ENCODE measurements at places on chromosomes 16 and 17.

- DNase-seq: no peak
These were observed 624.6 kb upstream of the EEF2KMT start for GRCh38 chr16:5722116-5722619.

DNA sequence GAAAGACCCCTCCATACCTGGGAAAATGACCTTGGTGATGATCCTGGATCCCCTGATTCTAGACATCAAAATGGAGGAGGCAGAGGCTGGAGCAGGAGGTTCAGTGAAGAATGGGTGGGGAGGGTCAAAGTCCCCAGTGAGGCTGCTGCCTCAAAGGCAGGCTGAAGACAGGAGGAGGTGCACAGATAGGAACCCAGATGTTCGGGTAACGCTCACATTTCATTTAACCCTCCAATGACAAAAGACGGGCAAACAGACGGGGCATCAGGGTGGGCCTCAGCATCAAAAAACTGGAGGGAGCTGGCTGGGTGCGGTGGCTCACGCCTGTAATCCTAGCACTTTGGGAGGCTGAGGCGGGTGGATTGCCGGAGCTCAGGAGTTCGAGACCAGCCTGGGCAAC lies at the start of gene ANKRD40CL:
Gene ANKRD40CL (minus strand): TSS at position 73 of the 400 bp plus-strand sequence. CDS start 605 bp downstream, outside the sequence.
- DNase-seq: no peak

DNA sequence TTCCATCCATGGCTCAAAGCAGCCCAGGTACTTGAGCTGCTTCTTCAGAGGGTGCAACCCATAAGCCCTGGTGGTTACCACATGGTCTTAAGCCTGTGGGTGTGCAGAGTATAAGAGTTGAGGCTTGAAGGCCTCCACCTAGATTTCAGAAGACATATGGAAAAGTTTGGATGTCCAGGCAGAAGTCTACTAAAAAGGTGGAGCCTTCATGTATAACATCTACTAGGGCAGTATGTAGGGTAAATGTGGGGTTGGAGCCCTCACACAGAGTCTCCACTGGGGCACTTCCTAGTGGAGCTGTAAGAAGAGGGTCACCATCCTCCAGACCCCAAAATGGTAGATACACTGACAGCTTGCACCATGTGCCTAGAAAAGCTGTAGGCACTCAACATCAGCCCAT lies 120.9 kb downstream of the HS3ST3A1 start:
- DNase-seq: no peak

- DNase-seq: peak; percentile 88
These were observed 1.7 kb downstream of the SPHK1 start for GRCh38 chr17:76385892-76386786.

- DNase-seq: no peak
These were observed 77.9 kb upstream of the FA2H start for GRCh38 chr16:74852500-74852875.

- DNase-seq: no peak
These were observed 141.6 kb downstream of the PRKCA start for GRCh38 chr17:66444031-66444430.

GRCh38 chr16:69934044-69934443 lies 17.1 kb upstream of the CLEC18A start:
- DNase-seq: no peak

DNA sequence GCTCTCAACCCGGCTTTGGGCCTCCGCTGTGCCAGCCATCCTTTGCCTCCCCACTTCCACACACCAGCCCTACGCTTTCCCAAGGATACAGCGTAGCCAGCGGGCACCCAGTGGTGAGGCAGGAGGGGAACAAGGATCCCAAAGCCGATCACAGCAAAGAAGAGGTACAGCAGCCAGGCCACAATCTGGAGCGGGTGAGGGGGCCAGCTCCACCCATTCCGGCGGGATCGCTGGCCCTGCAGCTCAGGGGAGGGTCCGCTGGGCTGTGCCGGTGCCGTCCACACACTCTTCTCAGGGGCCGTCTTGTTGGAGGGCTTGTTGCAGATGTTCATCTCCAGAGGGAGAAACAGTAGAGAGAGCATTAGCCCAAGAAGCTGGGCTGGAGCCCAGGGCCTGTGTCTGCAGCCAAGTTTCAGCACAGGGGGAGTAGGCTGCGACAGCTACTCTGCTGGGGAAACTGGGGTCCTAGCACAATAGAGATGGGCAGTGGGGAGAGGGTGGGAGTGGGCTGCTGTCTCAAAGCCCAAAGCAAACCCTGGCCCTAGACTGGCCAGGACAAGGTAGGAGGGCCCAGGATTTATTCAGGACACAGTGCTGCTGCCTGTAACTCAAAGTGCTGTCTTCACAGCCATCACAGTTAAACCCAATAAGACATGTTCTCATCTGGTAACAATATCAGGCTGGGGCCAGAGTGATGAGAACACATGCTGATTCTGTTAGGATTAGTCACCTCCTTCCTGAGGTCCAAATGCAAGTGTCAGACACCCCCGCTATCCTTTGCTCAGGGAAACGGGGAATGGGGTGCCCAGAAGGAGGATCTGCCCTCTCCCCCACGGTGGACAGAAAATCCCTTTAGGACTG lies 9.9 kb downstream of the ZDHHC1 start:
- DNase-seq: no peak

DNA sequence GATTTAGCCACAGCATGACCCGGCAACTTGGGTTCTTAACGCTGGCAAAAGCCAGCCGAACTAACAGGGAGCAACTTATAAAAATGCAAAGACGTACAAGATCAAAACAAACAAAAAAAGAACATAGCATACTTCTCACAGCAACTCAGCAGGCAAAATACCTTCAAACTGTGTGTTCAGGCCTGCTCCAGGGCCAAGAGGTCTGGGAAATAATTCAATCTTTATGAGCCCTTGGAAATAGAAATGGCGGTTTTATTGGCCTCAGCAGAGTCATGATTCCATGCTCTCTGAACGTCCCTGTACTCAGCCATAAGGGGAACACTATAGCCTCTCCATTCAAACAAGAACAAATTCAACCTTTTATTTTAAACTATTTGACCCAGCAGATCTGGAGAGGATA lies 101.3 kb upstream of the C17orf78 start:
- DNase-seq: no peak

GRCh38 chr17:79415909-79416308 lies 194.9 kb downstream of the RBFOX3 start:
- DNase-seq: no peak

GRCh38 chr17:47879028-47879585 lies 16.9 kb upstream of the SP2 start:
- no peak for DNase-seq

Data from activated CD4-positive, alpha-beta T cell treated with anti-CD3 and anti-CD28 coated beads, Interleukin-2, amount 10 ng/mL, durations not matched to agents 7 days and 5 days (primary cell).